ENCODE measurements at places on chromosomes 3 and 15. TPM values are rescaled to one million over a fixed set of nuclear protein-coding genes. Genes with fewer than 3 reads are reported as not detected.

The OSTN gene
- total RNA-seq: 0.12 TPM

The LIPH gene
- not detected for total RNA-seq

The GOLGA6A gene
- total RNA-seq: not detected

The NPAP1 gene
- total RNA-seq: not detected

The TKT gene
- total RNA-seq: 472 TPM

The ST3GAL6 gene
- 12.9 TPM for total RNA-seq

The CNTN3 gene
- 5.0 TPM for total RNA-seq

The ALDH1A3 gene
- total RNA-seq: 54.7 TPM

The GOLIM4 gene
- 83.9 TPM for total RNA-seq
